ENCODE measurements at places on chromosomes 11 and 22.

DNA sequence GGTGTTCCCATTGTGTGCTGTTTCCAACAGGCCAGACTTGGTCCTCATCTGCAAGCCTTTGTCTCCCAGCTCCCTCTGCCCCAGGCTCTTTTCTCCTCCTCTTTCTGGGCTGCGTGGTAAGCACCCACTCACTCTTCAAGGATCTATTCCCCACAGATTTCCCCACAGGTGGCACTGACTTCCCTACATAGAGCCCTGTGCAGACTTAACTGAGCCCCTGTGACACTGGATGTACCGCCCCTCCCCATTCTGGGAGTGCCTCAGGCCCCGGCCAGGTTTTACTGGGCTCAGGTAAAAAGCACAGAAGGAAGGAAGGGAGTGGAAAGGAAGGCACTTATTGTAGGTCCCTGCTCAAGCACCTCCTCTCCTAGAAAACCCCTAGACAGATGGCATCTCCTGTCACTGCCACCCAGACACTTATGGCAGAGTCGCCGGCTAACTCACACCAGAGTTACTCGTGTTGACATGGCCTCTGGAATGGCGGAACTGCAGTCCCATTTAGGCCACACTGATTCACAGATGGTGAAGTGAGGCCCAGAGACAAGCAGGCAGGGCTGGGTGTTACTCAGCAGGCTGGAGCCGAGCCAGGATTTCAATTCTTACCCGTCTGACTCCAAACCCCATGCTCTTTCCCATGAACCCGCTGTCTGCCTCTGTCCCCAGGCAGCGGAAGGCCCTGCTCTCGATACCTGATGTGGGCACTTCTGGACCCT is 47.2 kb downstream of the LRRC32 start:
- peak; percentile 61 for DNase-seq

DNA sequence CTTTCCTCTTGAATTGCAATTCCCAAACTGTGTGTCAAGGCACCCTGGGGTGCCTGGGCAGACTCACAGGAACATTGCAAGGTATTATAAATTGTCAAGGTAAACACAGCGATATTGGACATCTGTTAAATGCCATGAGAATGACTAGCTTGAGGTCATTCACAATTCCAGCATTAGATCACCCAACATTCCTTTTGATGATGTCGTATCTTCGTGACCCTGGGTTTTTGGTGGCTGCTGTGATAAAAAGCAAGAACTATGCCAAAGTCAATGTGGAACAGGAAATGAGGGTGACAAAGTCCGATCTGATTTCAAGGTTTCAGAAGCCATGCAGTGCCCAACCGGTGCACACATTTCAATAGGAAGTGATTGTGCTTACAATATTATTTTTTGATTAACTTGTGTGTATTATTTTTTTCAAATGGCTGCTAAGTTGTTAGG is 458.4 kb downstream of the MIAT start:
- DNase-seq: peak; percentile 62

GRCh38 chr22:38303974-38304373 is 13.3 kb downstream of the CSNK1E start:
- DNase-seq: no peak

DNA sequence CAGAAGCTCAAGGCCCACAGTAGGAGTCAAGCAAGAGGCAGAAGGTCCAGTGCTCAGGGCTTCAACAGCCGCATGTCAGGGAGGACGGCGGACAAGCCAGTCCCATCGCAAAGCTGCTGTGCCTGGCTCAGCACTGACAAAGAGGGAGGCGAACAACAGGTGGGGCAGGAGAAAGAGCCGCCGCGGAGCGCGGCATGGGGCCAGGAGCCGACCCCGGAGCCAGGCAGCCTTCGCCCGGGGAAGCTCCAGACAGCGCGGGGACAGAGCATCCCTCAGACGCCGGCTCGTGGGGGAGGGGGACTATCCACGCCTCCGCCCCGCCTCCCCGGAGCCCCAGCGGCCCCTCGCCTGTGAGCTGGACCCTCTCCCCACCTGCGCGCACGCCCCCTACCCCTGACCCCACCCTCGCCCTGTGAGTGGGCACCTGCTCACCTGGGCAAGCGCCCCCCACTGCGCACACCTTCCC is 369 bp downstream of the DHCR7 start:
- DNase-seq: no peak

- DNase-seq: no peak
Measured at GRCh38 chr22:33108037-33108436, 49.9 kb upstream of the SYN3 start.

GRCh38 chr11:135061166-135061565 is 649.1 kb upstream of the B3GAT1 start:
- DNase-seq: no peak

DNA sequence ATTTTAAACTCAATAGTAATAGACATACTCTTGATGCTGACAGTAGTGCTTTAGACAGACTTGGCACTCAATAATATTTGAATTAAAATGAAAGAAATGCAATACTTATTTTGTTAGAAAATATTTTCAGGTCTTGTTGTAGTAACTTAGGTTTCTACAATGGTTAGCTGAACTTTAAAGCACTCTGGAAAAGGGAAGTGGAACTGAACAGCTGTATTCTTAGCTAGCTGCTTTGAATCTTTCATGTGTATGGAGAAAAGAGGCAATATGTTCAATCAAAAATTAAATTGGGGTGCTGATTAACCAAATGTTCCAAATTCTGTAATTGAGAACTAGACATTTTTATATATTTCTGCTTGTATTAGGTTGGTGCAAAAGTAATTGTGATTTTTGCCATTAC is 517.9 kb upstream of the RAG2 start:
- DNase-seq: no peak

- DNase-seq: no peak
Measured at GRCh38 chr11:26993965-26994457, at the start of gene FIBIN. Gene FIBIN, plus strand, starts transcription at chr11:26994112. Its CDS starts 415 bp downstream, at chr11:26994527.

DNA sequence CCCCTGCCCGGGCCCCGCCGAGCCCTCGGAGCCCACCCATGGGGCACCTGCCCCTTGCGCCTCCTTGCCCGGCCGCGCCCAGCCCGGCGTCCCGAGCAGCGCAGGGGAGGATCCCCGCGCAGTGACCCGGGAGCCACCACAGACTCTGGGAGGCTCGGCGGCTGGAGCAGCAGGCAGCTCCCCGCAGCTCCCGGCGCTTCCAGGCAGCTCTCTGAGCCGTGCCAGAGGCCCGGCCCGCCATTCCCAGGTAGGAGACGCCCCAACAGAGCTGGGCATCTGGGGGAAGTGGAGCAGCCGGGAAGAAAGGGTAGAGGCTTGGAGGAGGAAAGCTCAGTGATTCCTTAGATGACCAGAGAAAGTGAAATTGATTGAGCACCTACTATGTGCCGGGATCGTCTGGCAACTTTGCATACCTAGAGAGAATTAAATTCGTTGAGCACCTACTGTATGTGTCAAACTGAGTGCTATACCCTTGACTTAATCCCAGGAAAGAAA is 670 bp downstream of the RASD2 start:
- no peak for DNase-seq

GRCh38 chr11:112949781-112950575 is 11.2 kb upstream of the NCAM1 start:
- DNase-seq: no peak

GRCh38 chr11:110297726-110298300 is 1.4 kb upstream of the RDX start:
- DNase-seq: peak; percentile 70

DNA sequence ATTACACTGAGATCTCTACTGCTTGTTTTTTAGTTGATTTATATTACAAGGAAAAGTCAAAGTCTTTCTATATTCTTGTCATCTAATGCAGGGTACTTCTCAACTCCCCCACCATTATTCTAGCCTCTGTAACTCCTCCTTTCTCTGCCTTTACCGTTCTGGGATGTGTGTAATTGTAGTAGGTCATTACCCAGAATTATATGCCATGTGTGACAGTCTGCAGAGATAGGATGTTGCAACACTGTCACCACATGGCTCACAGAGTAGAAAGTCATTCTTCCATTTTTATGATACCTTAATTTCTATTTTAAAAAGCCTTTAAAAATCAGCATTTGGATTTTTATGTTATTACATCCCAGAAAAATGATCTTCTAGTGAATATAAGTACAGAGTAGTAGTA is 32.7 kb downstream of the ZNF143 start:
- no peak for DNase-seq

DNA sequence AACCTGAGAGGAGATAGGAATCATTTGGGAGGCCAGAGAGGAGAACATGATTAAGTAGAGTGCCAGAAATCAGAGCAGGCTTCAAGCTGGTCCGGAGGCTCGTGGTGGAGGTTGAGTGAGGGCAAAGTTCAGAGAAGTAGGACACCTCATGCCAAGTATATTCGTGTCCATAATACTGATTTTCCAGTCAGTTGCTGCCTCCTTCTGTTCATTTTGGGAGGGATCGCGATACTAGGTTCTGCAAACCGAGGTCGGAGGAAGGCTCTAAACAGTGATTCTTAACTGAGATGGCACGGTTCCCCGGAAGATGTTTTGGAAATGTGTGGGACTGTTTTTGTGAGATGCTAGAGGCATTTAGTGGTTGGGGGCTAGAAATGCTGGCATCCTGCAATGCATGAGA is 13.6 kb upstream of the CD3E start:
- no peak for DNase-seq

All from NCI-H226 (cell line).